ENCODE measurements at places on chromosomes 4 and X. TPM values are rescaled to one million over a fixed set of nuclear protein-coding genes. Genes with fewer than 3 reads are reported as not detected.

GRCh38 chr4:139779691-139780090, 114.1 kb downstream of the MGST2 start:
- no peaks in the 10 kb centered on the region for H3K36me3 ChIP-seq
- H3K27me3 ChIP-seq: no peaks in the 10 kb centered on the region
- no peak for DNase-seq
- no peak overlapping the region for H3K4me3 ChIP-seq
- H3K27ac ChIP-seq: no peak overlapping the region

- no peak overlapping the region for H3K4me3 ChIP-seq
- no peaks in the 10 kb centered on the region for H3K27me3 ChIP-seq
- no peak for DNase-seq
- no peak overlapping the region for H3K27ac ChIP-seq
- no peaks in the 10 kb centered on the region for H3K36me3 ChIP-seq
Observed at GRCh38 chr4:100421361-100421978, 96.4 kb downstream of the EMCN start.

DNA sequence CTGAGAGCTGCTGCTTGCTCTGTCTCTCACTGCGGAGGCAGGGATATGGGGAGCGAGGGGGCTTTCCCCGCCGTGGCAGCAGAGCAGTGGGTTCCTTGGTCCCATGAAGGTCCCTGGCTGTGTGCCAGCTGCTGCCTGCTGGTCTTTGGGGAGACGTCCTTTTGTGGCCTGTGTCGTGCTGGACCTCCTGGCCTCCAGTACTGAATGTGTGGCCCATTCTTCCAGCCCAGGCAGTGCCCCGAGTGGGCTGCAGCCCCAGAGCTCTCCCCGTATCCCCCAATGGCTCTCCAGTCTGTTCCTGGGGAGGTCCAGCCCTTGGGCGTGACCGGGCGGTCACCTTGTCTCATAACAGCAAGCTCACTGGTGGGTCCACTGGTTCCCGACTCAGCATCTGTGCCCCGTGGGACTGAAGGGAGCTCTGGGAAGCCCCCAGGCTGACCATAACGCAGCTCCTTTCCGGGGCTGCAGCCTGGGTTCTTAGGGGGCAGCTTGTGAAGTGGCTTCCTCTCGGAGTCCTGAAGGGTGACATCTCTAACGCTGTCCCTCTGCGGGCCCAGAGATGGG, 115.6 kb downstream of the SMIM20 start:
- no peak overlapping the region for H3K4me3 ChIP-seq
- no peaks in the 10 kb centered on the region for H3K27me3 ChIP-seq
- H3K27ac ChIP-seq: no peak overlapping the region

GRCh38 chrX:145292218-145292617, 44.9 kb downstream of the SPANXN1 start:
- no peaks in the 10 kb centered on the region for H3K27me3 ChIP-seq
- H3K36me3 ChIP-seq: no peaks in the 10 kb centered on the region
- no peaks in the 10 kb centered on the region for H3K4me1 ChIP-seq
- no peak for DNase-seq

DNA sequence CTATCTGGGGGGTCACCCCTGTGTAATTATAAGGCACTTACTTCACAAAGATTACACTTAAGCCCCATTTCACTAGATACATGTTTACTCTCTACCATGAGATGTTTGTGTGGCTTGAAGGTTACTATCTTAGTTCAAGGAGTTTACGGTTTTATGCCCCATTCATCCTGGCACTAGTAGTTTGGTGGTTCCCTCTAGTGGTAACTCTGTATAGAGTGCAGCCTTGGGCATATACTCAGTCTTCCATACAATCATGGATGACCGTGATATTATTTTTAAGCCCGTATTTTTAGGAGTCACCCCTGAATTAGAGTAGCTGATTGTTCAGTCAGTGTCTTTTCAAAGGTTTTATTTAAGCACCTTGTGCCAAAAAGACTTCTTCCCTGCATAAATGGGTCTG, 109.9 kb upstream of the FAM47C start:
- no peaks in the 10 kb centered on the region for H3K4me1 ChIP-seq
- DNase-seq: no peak
- no peaks in the 10 kb centered on the region for H3K27me3 ChIP-seq
- H3K27ac ChIP-seq: no peak overlapping the region
- no peaks in the 10 kb centered on the region for H3K36me3 ChIP-seq

- no peak overlapping the region for H3K27ac ChIP-seq
- H3K4me1 ChIP-seq: no peaks in the 10 kb centered on the region
- H3K4me3 ChIP-seq: no peak overlapping the region
- H3K27me3 ChIP-seq: no peaks in the 10 kb centered on the region
Observed at GRCh38 chrX:146127617-146128016, 310.0 kb downstream of the SLITRK2 start.

DNA sequence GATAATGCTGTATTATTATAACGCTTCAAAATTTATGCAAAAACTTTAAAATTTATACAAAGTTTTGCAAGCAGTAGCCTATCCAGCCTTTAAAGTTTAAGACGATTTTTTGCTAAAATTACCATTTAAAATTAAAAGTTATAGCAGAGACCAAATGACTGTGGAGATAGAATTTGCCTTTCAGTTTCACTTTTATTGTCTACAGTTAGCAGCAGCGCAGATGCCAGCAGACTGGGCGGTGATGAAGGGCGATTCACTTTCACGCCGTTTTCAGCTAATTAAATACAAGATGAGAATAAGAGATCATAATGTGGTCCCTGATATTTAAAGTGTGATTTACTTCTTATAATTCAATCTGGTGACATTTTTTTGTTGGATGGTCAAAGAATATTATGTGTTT, 1381.5 kb upstream of the ADGRL3 start:
- no peaks in the 10 kb centered on the region for H3K27me3 ChIP-seq
- H3K27ac ChIP-seq: no peak overlapping the region

GRCh38 chr4:121717680-121718237, 21.0 kb upstream of the ANXA5 start:
- H3K27me3 ChIP-seq: no peaks in the 10 kb centered on the region
- H3K4me3 ChIP-seq: no peak overlapping the region
- DNase-seq: no peak
- H3K4me1 ChIP-seq: no peaks in the 10 kb centered on the region
- no peak overlapping the region for H3K27ac ChIP-seq
- no peaks in the 10 kb centered on the region for H3K36me3 ChIP-seq

GRCh38 chr4:80026100-80026499, 46.9 kb downstream of the ANTXR2 start:
- no peaks in the 10 kb centered on the region for H3K4me1 ChIP-seq
- DNase-seq: no peak
- H3K27me3 ChIP-seq: no peaks in the 10 kb centered on the region
- H3K4me3 ChIP-seq: no peak overlapping the region
- no peak overlapping the region for H3K27ac ChIP-seq
- H3K36me3 ChIP-seq: no peaks in the 10 kb centered on the region

Gene BTC
- total RNA-seq: 3.6 TPM

- peaks cover 7% of the 10 kb centered on the region for H3K4me1 ChIP-seq
- DNase-seq: no peak
- no peak overlapping the region for H3K4me3 ChIP-seq
- no peak overlapping the region for H3K27ac ChIP-seq
Observed at GRCh38 chr4:90001023-90001422, 106.4 kb downstream of the MMRN1 start.

GRCh38 chr4:113958766-113959538, 20.5 kb downstream of the ARSJ start:
- H3K36me3 ChIP-seq: no peaks in the 10 kb centered on the region
- peaks cover 11% of the 10 kb centered on the region for H3K4me1 ChIP-seq

DNA sequence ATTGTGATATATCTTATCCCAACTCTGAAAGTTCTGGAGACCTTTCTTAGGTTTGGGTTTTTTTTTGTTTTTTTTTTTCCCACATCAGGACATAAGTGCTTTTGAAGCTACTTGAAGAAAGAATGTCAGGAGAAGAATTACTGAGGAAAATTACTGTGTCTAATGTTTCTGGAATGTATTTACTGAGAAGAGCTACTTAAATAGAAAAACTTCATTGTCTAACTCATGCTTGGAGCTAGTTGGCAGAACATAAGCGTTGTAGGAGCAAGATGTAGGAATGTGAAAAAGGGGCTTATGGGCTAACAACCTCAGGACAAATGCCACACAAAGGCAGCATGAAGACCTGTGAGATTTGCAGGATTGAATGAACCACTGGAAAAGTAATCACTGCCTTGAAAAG, 166.6 kb upstream of the GLRA2 start:
- H3K4me1 ChIP-seq: no peaks in the 10 kb centered on the region
- H3K27me3 ChIP-seq: no peaks in the 10 kb centered on the region
- no peak overlapping the region for H3K27ac ChIP-seq

DNA sequence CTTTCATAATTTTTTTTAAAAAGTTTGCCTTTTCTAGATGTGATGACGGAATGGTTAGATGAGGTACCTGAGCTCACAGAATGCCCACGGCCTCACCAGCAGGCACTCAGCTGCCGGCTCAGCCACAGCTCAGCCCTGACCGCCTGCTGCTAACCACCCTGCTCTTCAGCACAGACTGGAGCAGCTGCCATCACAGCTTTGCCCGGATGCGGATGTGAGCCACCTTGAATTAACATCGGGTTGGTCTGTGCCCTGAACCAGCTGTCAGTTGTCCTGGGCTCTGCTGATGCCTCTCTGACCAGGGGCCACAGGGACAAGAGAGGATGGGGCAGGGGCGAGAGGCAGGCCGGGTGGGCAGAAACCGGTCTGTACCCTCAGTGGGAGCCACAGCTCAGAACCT, 93.3 kb downstream of the HMX1 start:
- no peaks in the 10 kb centered on the region for H3K36me3 ChIP-seq
- H3K4me1 ChIP-seq: peaks cover 21% of the 10 kb centered on the region
- no peak overlapping the region for H3K27ac ChIP-seq
